ENCODE measurements at places on chromosomes 5 and 9. TPM values are rescaled to one million over a fixed set of nuclear protein-coding genes. Genes with fewer than 3 reads are reported as not detected.

DNA sequence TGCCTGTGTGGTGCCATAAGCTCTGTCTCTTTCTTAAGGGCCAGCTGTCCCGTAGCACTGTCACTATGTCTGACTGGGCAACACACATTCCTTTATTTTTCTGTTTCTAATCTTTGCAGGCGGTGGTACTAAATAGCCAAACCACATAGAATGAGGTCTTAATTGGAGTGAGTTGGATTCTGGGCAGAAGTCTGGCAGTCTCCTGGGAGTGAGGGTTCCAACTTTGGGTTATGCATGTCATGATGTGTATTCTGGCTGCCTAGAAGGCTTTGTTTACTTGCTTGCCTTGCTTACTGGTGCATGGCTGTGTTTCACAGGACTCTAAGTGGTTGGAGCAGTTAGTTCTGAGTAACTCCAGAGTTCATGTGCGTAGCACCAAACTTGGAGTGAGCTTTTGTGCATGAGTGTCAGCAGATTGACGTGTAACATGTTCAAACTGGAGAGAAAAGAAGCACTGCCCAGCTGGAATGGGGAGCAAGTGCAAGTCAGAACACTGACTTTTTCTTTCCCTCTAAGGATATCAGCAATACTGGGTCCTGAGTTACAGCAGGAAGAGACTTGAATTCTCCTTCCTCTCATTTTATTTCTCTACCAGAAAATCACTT lies 185.8 kb downstream of the PCSK1 start:
- H3K4me1 ChIP-seq, result no peaks in the 10 kb centered on the region
- DNase-seq, result no peak
- H3K36me3 ChIP-seq, result no peaks in the 10 kb centered on the region
- no peak overlapping the region for H3K4me3 ChIP-seq
- H3K27ac ChIP-seq, result no peak overlapping the region

DNA sequence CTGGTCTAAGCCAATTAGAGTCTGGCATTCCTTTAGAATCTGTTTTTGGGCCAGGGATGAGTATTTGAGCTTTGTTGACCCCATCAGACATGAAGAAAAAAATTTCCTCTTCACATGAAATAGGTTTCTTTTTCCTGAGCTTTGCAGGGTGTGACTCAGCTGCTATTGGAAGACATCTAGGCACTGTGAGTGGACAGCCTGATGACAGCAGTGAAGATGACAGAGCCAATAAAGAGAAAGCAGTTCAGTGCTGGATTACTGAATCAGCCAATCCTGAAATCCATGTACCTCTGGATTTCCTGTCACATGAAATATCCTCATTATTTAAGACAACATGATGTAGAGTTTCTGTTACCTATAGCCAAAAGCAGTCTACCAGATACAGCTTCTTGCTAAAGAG lies 51.3 kb upstream of the GRIA1 start:
- H3K4me1 ChIP-seq, result no peaks in the 10 kb centered on the region
- no peak overlapping the region for H3K4me3 ChIP-seq
- H3K36me3 ChIP-seq, result no peaks in the 10 kb centered on the region
- no peak for DNase-seq
- no peaks in the 10 kb centered on the region for H3K27me3 ChIP-seq
- no peak overlapping the region for H3K27ac ChIP-seq

- no peak for DNase-seq
- no peak overlapping the region for H3K4me3 ChIP-seq
- H3K27me3 ChIP-seq, result no peaks in the 10 kb centered on the region
- no peaks in the 10 kb centered on the region for H3K36me3 ChIP-seq
Measured at GRCh38 chr5:132406144-132406783, 36.8 kb downstream of the SLC22A5 start.

The KCNV2 gene
- not detected for total RNA-seq

The CDC20B gene
- total RNA-seq, result not detected

The ZNF483 gene
- 16.0 TPM for total RNA-seq

DNA sequence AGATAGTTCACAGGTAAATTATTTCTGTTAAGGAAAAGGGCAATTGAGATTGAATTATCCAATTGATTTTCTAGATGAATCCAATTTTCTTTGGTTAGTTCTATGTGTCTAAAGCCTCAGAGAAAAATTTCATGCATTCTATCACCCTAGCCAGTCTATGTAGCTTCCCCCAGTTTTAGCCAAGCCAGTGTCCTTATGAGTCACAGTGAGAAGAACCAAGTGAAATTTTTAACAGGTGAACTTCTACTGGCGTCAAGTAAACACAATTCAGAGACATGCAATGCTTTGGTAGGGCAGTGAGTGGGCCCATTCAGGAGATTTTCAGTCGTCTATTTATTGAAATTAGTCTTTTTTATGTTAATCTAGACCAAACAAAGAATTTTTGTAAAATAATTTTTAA lies 1077.4 kb upstream of the ARRDC3 start:
- no peaks in the 10 kb centered on the region for H3K27me3 ChIP-seq
- H3K36me3 ChIP-seq, result no peaks in the 10 kb centered on the region
- H3K27ac ChIP-seq, result no peak overlapping the region
- no peaks in the 10 kb centered on the region for H3K4me1 ChIP-seq
